Right kidney (tissue), 9 donors: ENCODE measurements at places on chromosomes 11 and 22.

DNA sequence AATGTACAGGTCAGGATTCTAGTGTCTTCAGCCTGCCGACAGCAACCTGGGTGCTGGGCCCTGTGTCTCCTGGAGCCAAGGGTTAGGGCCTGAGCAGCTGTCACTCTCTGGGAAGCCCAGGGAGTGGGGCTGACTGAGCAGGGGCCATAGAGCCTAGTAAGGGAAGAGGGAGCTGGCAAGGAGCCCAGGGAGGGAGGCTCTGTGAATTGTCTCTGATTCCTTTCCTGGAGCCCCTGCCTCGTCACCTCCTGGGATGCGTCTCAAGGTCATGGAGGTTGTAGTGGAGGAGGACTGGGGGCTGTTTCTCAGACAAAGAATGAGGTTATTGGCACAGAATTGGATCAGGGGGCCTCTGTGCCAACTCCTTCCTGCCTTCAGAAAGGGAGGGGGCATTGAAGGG is 11.8 kb downstream of the SOX10 start:
- DNase-seq = no peak

- DNase-seq = no peak
These were observed 32.3 kb downstream of the CD44 start for GRCh38 chr11:35171226-35171625.

GRCh38 chr11:68373815-68374501 is 61.6 kb downstream of the LRP5 start:
- peak; percentile 64 for DNase-seq

DNA sequence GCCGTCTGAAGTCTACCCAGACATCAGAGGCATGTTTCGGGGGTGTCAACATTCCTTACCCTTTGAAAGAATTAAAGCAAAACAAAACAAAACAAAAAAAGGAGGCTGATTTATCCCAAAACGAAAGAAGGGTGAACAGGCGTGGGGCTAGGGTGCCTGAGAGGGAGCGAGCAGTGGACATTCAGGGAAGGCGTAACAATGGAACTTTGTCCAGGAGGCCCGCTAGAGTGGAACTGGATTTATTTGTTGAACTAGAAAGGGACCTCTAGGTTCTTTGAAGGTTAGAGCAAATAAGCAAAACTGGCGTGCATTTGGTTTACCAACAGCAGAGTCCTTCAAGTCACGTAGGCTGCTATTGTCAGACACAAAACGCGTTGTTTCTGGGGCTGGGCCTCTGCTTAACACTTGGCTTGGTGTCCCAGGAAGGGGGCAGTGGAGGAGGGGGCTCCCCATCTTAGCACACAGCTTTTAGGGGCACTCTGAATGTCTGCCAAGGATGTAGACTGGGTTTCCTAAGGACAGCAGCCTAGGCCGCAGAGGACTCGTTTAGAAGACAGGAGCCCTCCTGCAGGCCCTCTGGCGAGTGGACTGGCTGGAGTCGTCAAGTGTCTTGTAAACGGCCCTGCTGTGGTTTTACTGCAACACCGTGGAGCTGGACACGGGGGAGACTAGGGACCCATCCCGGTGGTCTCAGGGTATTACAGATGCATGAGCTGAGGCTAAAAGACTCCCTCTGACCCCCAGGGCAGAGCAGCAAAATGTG is 203.7 kb upstream of the SORL1-AS1 start:
- DNase-seq = no peak

GRCh38 chr11:31641477-31642062 is 132.0 kb downstream of the ELP4 start:
- no peak for DNase-seq

DNA sequence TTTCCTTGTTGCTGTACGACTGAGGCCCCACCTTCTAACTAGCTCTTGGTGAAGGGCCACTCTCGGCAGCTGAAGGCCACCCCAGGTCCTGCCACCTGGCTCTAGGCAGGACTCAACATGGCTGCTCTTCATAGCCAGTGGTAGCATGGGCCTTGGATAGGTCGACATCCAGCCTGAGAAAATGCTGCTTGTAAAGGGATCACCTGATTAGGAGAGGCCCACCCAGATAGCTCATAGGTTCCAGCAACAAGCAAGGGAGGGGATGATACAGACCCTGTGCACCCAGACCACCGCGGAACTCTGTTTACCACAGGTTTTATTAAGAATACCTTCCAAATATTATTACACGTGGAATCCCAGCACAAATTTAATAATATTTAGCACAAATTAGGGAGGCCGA is 341.4 kb downstream of the BRD1 start:
- no peak for DNase-seq

- DNase-seq = peak; percentile 52
These were observed 49.3 kb downstream of the SCUBE1 start for GRCh38 chr22:43293655-43294392.

GRCh38 chr11:16895306-16895705 is 118.9 kb downstream of the PLEKHA7 start:
- DNase-seq = no peak

DNA sequence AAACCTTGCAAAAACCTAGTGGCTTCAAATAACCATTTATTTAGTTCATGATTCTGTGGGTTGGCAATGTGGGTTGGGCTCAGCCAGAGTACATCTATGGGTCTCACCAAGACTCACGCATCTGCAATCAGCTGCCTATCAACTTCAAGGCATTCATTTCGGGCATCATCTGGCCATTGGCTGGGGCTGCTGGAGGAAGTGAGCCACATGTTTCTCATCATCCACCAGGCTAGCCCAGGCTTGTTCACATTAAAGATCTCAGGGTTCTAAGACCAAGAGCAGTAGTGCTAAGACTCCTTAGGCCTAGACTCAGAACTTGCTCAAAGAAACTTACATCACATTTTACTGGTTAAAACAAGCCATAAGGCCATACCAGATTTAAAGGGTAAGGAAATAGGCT is 478.9 kb upstream of the ARHGAP42 start:
- no peak for DNase-seq

GRCh38 chr22:46783721-46784120 is 21.3 kb downstream of the TBC1D22A start:
- DNase-seq = no peak

- DNase-seq = no peak
These were observed 25.9 kb upstream of the PRSS23 start for GRCh38 chr11:86774417-86774816.

- no peak for DNase-seq
These were observed 66.4 kb downstream of the TRAF6 start for GRCh38 chr11:36443661-36444060.

DNA sequence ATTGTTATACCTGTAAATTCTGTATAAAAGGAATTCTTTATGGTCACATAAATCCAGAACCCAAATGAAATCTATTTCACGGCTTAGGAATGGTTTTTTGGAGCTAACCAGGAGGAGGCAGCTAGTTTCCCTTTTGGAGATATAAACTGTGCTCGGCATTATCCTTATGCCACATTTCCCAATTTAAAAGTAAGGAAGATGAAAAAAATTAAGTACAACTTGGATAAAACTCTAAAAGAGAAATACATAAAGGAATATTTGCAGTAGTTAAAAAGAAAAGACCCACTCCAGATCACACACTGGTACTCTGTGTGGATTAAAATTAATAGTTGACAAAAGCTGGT is 17.7 kb downstream of the DLAT start:
- DNase-seq = no peak

DNA sequence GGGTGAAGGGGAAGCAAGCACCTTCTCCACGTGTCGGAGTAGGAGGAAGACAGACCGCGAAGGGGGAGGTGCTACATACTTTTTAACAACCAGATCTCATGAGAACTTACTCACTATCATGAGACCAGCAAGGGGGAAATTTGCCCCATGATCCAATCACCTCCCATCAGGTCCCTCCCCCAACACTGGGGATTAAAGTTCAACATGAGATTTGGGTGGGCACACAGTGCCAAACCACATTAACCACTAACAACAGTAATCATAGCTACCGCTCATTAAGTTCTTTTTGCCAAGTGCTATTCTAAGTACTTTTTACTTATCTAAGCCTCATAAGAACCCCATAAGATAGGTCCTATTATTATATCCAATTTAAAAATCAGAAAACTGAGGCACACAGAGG is 450.5 kb upstream of the DDI1 start:
- DNase-seq = no peak

- no peak for DNase-seq
These were observed 15.6 kb upstream of the DENND5A start for GRCh38 chr11:9280655-9281301.

DNA sequence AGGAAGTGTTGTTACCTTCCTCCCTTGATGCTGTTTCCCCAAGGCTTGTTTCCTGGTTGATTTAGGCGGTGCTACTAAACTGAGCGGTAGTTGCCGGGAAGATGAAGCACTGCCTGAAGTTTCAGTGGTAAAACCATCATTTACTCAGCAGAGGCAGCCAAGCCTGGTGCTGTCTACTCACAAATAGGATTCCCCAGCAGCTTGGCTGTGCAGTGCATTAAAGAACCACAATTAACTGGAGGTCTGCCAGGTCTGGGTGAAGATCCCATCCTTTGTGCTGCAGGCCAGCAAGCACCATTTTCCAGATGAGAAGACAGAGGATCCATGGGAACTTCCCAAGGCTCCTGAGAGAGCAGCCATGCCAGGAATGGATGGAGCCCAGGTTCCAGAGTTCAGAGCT is 231.9 kb upstream of the E2F8 start:
- DNase-seq = no peak

- DNase-seq = no peak
These were observed 78.1 kb downstream of the TP53I11 start for GRCh38 chr11:44872556-44872955.
